HCT116 (cell line): ENCODE measurements at places on chromosomes 13 and 19. TPM values are rescaled to one million over a fixed set of nuclear protein-coding genes. Genes with fewer than 3 reads are reported as not detected.

The SELENOV gene
- not detected for total RNA-seq

The UPK1A gene
- 0.69 TPM for total RNA-seq

The HIPK4 gene
- total RNA-seq, result 0.74 TPM

The JSRP1 gene
- 0.30 TPM for total RNA-seq
